Sciatic nerve (tissue), 2 donors: ENCODE measurements at places on chromosomes 6 and 20.
A peak's percentile ranks its signal among the peaks of the same experiment; 100 is the strongest.

DNA sequence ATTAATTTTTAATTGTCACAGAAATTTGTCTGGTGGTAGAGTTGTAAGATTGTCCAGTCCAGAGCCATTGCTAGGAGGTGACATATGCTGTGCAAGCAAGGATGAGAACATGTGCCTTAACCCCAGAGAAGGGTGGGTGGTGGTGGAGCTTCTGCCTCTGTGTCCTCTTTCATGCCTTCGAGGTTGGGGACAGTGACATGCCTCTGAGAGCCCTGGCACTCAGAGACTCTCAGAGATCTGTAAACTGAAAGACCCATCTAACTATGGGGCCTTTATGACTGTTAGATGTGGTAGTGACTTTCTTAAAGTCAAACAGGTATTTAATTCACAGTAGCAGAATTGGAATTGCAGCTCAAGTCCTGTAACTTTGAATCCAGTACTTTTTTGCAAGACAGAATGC lies 132.4 kb downstream of the JARID2 start:
- no peak for DNase-seq

DNA sequence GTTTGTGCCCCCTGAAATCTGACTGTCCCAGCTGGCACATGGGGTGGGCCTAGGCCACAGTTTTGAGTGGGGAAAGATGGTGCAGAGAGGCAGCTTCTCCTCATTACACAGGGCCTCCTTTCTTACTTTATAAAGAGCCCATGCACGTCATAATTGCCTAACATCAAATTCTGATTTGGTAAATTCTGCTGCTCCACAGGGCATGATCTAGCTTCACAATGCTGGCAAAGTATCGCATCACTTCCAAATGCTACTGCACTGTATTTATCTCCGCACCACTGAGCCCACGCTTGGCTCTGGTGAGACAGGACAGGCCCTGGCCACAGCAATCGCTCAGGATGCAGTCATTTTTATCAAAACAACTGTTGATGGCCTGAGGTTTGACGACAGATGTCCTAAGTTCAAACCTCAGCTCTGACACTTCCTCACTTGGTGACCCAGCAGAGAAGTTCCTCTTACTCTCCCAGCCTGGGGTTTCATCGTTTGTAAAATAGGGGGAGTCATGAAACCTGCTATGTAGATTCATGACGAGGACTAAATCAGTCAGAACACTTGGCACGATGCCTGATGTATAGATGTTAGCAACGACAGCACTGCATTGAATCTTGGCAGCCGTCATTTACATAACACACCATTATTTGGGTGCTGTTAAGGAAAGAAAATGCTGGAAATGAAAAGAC lies 187.9 kb downstream of the TTLL2 start:
- DNase-seq, result peak; percentile 22

- no peak for DNase-seq
These were observed 326.9 kb downstream of the CD83 start for GRCh38 chr6:14444295-14444972.

GRCh38 chr6:6085928-6086668 lies 79.4 kb upstream of the NRN1 start:
- no peak for DNase-seq

DNA sequence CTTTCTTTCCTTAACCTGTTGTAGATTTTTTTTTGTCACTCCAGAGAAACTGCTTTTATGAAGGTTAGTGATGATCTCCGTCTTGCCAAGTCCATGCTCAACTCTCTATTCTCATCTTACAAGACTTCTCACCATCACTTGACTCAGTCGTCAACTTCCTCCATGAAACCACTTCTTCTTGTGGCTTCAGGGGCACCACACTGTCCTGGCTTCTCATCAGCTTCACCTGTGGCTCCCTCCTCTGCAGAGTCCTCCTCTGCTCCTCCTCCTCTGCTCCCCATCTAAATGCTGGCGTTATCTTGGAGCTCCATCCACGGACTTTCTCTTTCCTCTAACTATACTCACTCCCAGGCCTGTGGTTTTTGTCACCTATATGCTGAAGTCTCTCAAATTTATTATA lies 187.5 kb downstream of the BACH2 start:
- no peak for DNase-seq

- DNase-seq, result peak; percentile 66
These were observed 120.5 kb upstream of the CHD6 start for GRCh38 chr20:41738604-41739206.

DNA sequence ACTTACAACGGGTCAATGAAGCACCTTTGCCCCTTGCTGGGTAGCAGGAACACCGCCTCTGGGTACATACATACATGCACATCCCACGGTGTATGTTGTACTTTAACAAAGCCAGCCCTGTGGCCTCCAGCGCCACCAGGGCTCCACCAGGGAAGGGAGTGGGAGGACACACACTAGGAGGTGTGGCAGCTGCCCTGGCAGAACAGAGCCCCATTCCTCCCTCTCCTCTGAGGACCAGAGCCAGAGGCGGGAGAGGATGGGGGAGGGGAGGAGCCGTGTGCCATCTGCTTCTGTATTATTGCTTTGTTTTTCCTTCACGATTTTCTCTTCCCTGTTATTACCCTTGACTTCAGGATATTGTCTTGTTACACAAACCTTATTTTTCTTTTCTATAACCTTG lies 105.8 kb upstream of the TRAF3IP2 start:
- peak; percentile 69 for DNase-seq

DNA sequence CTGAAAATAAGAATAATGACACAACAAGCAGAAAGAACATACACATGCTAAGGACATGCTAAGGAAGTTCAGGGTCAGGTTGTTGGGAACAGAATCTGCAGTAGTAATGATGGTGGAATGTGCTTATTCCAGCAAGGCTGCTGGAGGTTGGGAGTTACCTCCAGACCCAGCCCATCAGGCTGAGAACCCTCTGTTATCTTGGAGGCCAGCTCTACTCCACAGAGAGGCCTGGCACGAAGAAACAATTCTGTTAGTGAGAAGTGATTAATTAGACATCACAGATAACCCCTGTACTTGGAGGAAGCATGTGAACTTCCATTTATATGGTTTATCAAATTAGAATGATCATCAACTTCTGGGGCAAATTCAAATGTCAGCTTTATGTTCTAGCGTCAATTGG lies 22.1 kb upstream of the ARHGAP18 start:
- no peak for DNase-seq

- no peak for DNase-seq
These were observed 4.3 kb downstream of the MMP24OS start for GRCh38 chr20:35273449-35274171.

- DNase-seq, result no peak
These were observed 51.6 kb downstream of the CYP24A1 start for GRCh38 chr20:54122189-54122588.

GRCh38 chr6:121579478-121579877 lies 144.0 kb downstream of the GJA1 start:
- no peak for DNase-seq

GRCh38 chr20:1381753-1382591 lies 10.9 kb downstream of the FKBP1A start:
- DNase-seq, result no peak

DNA sequence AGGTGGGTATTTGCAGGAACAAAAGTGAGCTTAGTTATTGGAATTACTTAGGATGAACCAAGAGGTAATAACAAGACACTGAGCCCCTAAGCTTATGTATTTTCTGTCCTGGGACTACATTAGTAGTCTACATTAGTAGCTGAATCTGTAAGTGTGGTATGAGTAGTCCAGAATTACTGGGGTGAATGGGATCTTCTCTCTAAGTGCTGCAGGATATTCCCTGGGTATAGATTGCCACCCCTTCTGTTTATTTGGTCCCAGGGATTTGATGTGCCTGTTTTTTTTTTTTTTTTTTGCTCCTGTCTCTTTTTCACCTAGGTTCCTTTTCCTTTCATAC lies 5.9 kb downstream of the CD2AP start:
- DNase-seq, result no peak

- DNase-seq, result no peak
These were observed 166.6 kb downstream of the PLCB4 start for GRCh38 chr20:9235518-9235917.

DNA sequence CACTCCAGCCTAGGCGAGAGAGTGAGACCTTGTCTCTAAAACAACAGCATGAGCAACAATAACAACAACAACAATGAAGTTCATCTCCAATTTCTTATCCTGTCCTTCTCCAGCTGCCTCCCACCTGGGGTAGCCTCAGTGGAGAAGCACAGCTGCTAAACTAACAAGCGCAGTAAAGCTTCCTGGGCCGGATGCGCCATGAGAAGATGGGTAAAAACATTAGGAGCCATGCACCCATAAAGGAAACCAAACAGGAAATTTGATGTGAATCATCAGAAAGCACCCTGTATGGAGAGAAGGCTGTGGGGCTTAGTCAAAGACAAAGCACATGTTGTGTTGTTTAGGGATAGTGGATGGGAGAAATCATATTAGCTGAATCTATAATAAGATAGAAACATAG lies 61.1 kb upstream of the CCN6 start:
- DNase-seq, result no peak

DNA sequence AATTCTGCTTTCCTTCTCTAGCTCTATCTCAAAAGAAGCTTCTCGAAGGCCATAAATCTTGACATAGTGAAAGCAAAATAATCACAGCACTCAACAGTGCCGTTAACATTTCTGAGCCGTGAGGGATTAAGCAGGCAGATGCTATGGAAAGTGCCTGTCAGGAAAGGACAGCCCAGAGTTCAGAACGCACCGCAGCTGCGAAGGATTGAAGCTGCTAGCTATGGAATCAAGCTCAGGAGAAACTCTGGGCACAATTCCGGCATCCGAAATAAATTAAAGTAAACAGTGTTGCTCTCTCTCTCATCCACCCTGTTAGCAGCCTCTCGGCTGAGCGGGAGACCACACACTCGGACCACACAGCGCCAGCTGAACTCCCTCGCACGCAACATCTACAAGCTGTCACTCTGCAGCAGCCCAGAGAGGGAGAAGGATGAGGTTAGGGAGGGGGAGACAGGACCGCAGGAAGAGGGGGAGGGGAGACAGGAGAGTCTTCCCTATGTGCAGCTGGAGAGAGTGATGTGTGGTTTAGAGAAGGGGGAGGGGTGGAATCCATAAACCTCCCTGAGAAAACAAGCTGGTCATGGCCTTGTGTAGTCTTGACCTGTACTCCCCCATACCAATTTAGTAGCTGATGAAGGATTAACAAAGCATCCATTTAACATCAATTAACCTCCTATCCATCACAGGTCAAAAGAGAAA lies 9.0 kb downstream of the EXOC2 start:
- no peak for DNase-seq

- no peak for DNase-seq
These were observed 137.6 kb downstream of the ZDHHC14 start for GRCh38 chr6:157518397-157519250.

DNA sequence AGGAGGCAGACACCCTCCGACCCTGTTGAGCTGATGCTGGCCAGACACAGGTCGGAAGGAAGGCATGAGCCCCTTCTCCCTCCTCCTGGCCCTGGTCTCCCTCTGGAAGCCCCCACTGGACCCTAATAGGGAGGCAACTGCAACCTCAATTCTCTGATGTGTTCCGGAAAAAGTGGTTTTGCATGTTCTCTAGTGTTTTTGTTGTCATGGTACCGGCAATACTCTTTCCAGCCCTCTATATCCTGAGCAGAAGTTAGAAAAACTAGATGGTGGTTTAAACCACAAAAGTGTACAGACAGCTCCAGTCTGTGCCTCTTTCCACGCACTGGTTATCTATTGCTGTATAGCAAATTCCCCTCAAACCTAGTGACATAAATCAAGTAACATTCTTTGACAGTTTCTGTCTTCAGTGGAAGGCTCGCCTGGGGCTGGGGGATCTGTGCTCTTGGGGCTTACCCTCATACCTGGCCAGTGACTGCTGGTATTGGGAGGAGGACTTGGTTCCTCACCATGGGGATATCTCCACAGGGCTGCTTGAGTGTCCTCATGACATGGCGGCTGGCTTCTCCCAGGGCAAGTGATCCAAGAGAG lies 37.0 kb downstream of the SYTL3 start:
- no peak for DNase-seq
